ENCODE measurements at places on chromosomes 1 and 21. TPM values are rescaled to one million over a fixed set of nuclear protein-coding genes. Genes with fewer than 3 reads are reported as not detected.

GRCh38 chr1:100065183-100065968, 67.4 kb downstream of the SASS6 start:
- peak; percentile 25 for DNase-seq

- DNase-seq, result peak; percentile 9
Measured at GRCh38 chr21:24514081-24514733, 1093.1 kb downstream of the MRPL39 start.

DNA sequence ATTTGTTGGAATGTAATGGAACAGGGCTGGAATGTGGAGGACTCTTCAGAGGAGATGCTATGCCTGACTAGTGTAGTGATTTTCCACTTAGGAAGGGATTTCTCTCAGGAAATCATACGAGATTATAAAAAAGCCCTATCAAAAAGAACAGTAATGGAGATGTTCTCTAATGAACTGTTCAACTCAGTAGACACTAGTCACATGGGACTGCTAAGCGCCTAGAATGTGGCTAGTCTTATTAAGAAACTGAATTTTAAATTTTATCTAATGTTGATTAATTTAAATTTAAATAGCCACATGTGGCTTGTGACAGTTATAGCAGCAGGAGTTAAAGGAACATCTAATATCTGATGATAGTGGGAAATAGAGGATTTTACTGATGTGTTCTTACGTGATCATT, 94.0 kb downstream of the SLC35F3 start:
- DNase-seq, result no peak

DNA sequence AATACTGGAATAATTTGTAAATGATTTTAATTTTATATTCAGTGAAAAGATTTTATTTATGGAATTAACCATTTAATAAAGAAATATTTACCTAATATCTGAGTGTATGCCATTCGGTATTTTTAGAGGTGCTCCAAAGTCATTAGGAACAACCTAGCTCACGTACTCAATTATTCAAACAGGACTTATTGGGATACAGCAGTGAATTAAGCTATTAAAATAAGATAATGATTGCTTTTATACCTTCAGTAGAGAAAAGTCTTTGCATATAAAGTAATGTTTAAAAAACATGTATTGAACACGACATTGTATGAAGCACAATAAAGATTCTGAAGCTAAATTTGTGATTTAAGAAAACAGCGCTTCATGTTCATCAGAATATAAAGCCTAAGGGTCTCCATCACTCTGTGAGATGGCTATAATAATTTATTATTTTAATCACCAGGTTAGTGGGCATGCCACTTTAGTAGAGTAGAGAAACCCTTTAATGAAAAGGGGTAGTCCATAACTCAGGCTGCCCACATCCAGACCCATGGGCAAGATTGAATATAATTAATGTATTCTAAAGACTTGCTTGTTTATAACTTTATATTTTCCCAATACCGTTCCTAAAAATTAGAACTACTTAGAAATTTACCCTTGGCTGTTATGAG, 3.2 kb downstream of the CCN1 start:
- no peak for DNase-seq

- DNase-seq, result no peak
Measured at GRCh38 chr1:204320382-204320804, 39.3 kb downstream of the PLEKHA6 start.

DNA sequence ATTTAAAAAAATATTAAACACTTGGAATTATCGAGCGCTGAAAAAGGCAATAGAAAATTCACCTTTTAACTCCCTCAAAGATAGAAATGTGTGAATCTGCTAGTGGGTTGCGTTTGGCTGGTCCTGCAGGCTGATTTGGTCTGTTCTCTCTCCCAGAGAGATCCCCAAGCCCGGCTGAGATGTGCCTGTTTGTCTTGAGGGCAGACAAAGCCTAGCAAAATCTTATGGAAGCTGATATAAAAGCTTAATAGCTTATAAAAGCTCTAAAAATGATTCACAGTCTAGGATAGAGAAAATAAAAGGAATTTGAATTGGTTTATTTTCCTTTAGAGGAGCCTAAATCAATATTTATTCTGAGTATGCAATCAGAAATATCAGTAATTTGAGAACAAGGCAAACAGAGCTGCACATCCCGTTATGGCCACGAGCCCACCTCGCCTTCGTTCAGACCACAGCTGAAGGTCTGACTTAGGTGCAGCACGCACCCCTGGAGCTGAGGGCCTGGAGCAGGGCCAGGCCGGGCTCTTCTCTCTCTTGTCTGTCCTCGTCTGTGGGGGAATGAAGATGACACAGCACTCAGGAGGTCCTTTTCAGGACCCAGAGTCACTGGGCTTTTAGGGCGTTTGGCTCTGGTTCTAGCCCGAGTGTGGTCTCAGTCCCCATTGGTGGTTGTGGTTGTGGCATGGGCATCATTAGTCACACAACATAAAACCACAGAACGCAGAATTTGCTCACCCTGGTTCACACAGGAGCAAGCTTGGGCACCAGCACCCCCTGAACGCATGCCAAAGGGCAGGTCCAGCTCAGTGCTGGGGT, 18.6 kb downstream of the PDE9A start:
- DNase-seq, result no peak

DNA sequence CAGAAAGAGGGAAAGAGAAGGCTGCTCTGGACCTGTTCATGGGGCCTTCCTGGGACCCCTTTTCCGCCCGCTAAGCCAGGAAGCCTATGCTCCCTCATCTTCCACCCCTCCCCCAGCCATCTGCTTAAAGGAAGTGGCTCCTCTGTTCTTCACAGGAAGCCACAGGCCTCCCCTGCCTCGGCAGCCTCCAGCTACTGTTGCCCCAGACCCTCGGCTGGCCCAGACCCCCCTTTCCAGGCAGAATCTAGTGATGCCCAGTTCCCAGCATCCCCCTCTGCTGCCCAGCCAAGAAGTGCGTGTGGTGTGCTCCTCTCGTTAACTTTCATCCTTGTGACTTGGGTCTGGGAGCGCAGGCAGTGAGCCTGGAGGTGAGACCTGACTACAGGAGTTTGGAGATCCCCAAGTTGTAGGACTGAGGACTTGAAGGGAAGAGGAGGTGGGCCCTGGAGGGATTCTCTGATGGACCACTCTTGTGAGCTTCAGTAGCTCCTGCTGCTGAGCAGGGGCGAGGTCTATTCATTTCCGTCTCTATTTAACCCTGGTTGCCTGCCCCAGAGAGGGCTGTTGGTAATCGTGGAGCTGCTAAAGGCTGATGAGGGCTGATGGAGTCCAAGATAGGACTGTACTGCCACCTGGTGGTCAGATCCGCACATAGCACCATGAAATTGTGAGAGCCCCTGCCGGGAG, 9.1 kb downstream of the IFI6 start:
- peak; percentile 93 for DNase-seq

DNA sequence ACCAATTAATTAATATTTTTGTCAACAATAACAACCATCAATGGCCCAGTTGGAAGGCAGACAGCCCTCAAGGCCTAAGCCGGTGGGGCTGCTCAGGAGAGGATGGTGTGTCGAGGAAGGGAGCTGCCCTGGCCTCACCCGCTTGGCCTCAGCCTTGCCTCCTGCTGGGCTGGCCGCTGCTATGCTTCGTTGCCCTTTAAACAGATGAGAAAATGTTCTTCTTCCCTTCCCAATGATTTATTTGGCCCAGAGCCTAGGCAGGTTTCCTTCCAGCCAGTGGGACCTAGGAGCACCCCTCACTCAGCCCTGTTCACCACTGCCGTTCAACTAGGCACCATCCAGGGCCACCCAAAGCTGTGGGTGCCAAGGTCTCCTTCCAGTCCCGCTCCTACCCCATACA, 3.1 kb upstream of the ADGRB2 start:
- no peak for DNase-seq

DNA sequence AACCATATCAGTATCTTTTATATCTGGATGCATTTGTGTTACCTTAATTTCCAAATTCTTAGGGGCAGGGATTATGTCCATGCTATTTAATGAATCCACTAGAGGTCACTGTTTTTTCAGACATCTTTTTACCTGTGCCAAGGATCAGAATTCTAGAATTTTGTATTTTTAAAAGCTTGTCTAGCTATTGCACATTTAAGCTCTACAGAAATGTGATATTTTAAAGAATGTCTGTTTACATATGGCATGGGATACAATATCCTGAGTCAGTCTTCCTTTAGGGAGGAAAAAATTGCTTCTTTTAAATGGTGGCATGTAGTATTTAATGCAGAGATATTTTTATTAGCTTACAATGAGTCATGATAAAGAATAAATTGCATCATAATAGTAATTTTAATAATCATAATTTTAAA, 11.3 kb downstream of the RPAP2 start:
- DNase-seq, result peak; percentile 42

- no peak for DNase-seq
Measured at GRCh38 chr1:77143529-77144121, 75.6 kb downstream of the PIGK start.

The S100A9 gene
- not detected for total RNA-seq

The SRGAP2B gene
- 28.8 TPM for total RNA-seq

The PTPRC gene
- 0.10 TPM for total RNA-seq

The ELAPOR1 gene
- 2.1 TPM for total RNA-seq

The CFH gene
- total RNA-seq, result not detected

The HPCAL4 gene
- 1.1 TPM for total RNA-seq

The GRIK1 gene
- 0.42 TPM for total RNA-seq
